Posterior cingulate gyrus (tissue), 11 donors: ENCODE measurements at places on chromosomes 3 and 15.

- DNase-seq = peak; percentile 87
These were observed 121.4 kb downstream of the LMLN start for GRCh38 chr3:198081421-198081844.

GRCh38 chr3:188239577-188239976 lies 85.6 kb downstream of the LPP start:
- DNase-seq = no peak

DNA sequence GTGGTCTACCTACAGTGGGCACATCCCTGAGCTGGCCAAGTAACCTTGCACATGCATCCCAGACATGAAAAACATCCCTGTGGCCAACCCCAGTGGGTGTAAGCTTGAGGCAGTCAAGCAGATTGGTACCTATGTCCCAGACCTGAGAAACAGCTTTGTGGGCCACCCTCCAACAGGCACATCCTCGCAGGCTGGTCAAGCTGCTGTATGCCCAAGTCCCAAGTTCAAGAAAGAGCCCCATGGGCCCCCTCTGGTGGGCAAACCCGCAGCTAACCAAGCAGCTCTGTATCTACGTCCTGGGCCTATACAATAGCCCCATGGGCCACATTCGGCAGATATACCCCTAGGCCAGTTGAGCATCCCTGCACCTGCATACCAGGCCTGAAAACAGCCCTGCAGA lies 186.3 kb upstream of the GPR149 start:
- no peak for DNase-seq

- peak; percentile 6 for DNase-seq
These were observed 199.8 kb downstream of the XXYLT1 start for GRCh38 chr3:195071011-195071728.

DNA sequence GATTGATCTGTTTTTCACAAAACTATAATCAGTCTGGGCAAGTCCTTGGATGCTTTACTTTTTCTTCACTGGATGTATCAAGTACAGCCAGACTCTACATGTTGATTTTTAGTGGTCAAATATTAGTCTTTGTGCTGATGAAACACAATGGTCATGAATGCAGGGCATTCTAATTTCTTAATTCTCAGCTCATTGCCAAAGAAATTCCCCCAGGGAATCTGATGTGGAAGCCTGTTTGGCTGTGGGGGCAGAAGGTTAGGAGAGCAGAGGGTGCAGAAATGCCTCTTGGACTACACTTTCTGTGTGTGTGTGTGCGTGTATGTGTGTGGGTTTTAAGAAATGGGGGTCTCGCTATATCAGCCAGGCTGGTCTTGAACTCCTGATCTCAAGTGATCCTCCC lies 48.7 kb upstream of the HACD2 start:
- DNase-seq = no peak

GRCh38 chr15:78065284-78065872 lies 12.1 kb downstream of the TBC1D2B start:
- no peak for DNase-seq

GRCh38 chr3:112351823-112352222 lies 18.9 kb downstream of the CD200 start:
- DNase-seq = no peak

GRCh38 chr3:14359348-14359747 lies 43.1 kb upstream of the SLC6A6 start:
- no peak for DNase-seq

DNA sequence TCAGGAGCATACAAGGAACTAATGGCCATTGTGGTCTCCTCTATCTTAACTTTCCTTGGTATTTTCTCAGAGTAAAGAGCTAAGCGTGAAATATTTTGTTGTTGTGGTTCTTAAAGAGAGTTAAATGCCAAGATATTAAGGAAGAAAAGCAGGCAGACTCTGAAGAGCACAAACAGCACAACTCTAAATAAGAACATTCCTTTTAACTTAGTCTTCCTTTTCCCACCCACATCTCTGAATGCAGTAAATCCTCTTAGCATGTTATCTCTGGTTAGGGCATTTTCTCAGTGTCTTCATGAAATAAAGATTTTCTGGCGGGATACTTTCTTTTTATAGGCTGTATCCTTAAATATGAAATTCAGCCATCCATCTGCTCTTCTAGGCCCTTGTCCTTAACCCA lies 1.5 kb downstream of the GPR87 start:
- DNase-seq = no peak
